Activated gamma-delta T cell (primary cell): ENCODE measurements at places on chromosomes 7 and 10.
A peak's percentile ranks its signal among the peaks of the same experiment; 100 is the strongest.

DNA sequence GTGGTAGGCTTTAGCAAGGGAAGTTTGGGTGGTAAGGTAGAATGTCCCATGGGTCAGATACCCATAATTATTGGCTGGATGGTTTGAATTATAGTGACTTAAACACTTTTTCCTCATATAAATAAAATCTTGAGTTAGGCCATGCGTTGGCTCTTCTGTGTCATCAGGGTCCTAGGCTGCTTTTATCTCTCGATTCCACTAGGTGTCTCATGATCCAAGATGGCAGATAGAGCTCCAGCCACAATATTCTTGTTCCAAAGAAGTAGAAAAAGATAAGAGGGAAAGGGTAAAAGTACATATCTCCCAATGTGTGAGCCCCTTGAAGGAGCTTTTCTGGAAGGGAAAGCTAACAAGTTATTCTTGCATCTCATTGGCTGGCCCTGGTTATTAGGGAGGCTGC is 144.7 kb downstream of the GRK5 start:
- no peak for DNase-seq

GRCh38 chr10:17348501-17349349 is 105.7 kb downstream of the ST8SIA6 start:
- no peak for DNase-seq

- no peak for DNase-seq
These were observed 25.1 kb upstream of the UBE3C start for GRCh38 chr7:157113607-157114006.

GRCh38 chr7:136339464-136339863 is 362.3 kb upstream of the MTPN start:
- no peak for DNase-seq

DNA sequence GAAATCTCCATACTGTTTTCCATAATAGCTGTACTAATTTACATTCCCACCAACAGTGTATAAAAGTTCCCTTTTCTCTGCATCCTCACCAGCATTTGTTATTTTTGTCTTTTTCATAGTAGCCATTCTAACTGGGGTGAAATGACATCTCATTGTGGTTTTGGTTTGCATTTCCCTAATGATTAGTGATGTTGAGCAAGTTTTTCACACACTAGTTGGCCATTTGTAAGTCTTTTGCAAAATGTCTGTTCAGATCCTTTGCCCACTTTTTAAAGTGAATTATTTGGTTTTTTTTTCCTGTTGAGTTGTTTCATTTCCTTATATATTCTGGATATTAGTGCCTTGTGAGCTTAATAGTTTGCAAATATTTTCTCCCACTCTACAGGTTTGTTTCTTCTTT is 101.0 kb upstream of the NFE2L3 start:
- no peak for DNase-seq

DNA sequence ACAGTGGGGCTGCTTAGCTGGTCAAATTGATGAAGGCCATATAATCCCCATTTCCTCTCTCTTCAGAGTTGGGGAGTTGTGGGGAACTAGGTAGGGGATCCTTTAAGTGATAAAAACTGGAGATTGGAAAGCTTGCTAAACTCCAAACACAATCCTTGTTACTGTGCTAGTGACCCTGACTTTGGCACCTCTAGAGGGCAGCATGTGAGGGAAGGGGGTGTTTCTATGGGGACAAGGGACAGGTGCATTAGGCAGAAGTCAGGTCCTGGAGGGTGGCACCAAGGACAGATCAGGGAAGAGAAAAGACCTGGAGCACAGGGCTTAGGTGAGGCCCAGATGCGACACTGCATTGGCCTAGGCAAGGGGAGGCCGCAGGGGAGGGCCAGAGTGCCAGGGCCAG is 66.9 kb downstream of the CDHR3 start:
- no peak for DNase-seq

DNA sequence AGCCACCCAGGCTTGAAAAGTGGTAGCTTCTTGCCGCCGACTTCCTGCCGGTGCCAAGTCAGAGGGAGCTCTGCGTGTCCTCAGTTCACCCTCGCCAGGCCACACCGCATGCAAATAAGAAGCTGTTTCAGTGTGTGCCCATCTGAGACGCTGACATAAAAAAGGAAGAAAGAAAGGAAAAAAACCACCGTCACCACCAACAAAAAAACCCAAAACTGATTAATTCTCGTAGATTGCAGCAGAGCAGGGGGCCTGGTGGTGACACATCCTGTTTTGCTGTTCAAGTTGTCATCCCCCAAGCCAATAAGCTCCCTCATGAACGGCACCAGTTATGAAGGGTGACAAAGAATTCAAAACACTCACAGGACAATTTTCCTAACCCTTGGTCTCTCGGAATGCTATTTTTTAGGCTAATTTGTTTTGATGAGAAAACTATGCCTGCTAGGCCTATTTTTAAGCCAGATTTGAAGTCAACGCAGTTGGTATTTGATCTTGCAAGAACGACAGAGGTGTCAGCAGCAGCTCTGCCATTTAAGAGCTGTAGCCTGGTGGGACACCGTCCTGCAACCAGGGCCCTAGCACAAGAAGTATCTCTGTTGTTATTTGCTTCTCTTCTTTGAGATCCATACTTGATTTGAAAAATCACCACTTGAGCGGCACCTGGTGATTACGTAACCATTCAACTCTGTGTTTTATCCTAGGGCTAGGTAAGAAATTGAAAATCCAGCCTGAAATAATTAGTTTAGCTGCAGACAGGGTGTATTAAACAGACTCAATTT is 145.6 kb downstream of the PFKFB3 start:
- DNase-seq = peak; percentile 26

DNA sequence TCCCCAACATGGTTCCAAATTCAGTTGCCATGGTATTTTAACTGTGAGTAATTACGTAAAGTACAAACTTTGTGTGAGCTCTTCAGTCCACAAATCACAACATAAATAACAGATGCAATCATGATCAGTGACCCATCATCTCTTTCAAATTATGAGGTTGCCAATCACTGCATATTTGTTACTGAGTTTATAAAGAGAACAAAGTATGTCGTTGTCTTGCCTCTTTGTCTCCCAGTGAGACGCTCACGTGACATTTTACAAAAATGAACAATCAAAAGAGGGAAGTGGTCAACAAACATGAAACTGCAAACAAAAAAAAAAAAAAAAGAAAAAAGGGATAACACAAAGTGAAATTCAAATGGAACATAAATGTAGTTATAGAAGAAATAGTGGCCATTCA is 122.7 kb upstream of the PDSS1 start:
- no peak for DNase-seq

DNA sequence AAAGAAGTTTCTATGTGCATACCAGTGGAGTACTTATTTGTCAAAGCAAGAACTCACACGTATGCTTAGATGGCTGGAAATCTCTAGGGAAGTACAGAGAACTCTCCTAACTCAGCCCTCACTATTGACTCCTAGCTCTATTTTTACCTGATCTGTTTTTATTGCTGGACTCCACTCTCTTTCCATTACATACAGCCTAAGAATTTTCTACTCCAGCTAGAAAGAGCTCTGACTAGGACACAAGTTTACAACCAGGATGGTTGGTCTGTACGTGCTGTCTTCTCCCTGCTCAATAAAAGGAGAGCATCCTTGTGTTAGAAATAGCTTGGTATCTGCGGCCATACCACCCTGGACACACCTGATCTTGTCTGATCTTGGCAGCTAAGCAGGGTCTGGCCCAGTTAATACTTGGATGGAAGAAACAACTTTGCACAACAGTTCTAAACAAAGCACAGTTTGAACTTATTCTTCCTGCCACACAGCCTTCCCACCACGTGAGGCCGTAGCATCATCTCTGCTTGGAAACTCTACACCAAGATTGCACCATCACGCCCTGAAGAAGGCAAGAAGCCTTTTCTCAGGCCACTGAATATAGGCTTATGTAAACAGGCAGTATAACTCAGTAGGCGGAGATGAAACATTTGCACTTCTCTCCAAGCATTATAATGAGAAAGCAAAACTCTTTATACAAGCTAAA is 50.7 kb downstream of the KCNMA1 start:
- DNase-seq = no peak

DNA sequence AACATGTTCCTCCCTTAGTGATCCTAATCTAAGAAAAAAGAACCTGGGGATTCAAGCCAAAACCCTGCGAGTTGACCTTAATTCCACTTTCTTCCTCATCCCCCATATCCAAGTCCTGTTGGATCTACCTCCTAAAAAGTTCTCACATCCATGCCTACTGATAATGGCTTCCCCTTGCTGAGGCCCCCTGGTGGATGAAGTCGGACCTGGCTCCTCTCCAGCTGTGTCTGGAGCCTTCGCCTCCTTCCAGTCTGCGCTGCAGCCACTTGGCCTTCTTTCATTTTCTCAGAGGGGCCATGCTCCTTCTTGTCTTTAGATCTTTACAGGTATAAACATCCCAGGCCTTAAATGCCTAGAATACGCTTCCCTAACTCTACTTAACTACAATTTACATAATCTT is 8.1 kb downstream of the PDE1C start:
- DNase-seq = no peak

- DNase-seq = no peak
These were observed at the start of gene CCM2 for GRCh38 chr7:45000093-45001032. Gene CCM2 (plus strand): TSS chr7:45000201. CDS start chr7:45000334, 133 bp downstream.

- no peak for DNase-seq
These were observed 93.6 kb upstream of the COL1A2 start for GRCh38 chr7:94301024-94301586.

- DNase-seq = no peak
These were observed 192.6 kb upstream of the CCDC6 start for GRCh38 chr10:60098677-60099601.

DNA sequence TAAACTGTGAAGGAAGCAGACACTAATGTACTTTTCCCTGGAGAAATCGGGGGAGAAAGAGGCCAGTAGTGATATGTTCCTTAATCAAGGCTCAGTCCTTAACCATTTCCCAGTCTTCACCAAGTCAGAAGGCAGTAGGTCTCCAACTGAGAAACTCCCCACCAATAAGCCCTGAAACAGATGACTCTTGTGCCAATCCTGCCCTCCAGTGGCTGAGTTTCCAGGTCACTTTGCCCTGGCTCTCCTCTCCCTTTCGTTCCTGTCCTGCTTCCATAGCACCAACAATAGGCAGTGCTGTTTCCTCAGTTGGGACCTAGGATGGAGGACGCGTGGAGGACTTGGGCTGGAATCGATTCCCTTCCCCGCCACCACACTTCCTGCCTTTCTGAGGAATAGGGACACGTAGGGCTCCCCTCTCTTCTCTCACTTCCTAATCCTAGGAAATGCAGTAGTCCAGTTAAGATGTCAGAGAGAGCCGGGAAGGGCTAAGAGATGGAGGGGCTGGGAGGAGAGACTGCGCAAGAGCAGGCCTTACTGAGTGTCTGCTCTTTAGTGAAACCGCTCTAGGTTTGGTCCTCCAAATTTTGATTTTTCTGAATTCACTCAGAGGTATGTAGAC is 23.4 kb downstream of the ATOH7 start:
- no peak for DNase-seq

DNA sequence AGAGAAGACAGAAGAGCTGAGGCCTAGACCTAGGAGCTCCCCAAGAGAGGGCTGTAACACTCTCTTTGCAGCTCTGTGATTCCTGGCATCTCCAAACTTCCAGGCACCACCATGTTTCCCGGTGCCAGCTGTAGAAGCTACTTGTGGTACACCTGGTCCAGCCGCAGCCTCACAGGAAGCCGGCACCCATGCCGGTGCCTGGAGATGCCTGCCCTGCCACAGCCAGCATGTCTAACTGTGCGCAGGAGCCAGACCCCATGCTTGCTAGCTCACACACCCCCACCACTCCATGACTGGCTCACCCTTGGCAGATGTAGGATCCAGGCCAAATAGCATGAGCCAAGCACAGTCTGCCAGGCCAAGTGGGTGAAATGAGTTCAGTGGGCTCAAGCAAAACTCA is 211.7 kb upstream of the GNAI1 start:
- DNase-seq = no peak

- no peak for DNase-seq
These were observed 8.3 kb downstream of the RAMP3 start for GRCh38 chr7:45165857-45166256.

GRCh38 chr10:44761076-44761475 is 150.1 kb upstream of the TMEM72 start:
- no peak for DNase-seq

DNA sequence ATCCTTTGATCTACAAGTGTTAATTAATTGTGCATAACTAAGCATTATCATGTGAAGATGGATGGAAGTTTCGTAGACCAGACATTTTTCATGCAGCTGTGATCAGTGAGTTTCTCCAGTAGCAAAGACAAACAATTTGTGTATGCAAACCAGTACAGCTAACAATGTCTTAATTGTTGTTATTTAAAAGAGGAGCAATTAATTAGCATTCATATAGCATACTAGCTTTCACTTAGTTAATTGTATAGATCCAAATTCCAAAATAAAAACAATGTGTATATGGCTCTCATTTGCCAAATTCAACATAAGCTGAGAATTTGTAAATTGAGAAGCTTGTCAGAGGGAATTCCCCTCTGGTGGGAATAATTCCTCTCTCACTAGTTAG is 22.6 kb upstream of the PRKCQ start:
- DNase-seq = no peak

GRCh38 chr7:105796365-105796764 is 80.0 kb downstream of the ATXN7L1 start:
- DNase-seq = no peak

GRCh38 chr7:9125246-9125645 is 691.8 kb downstream of the NXPH1 start:
- no peak for DNase-seq

DNA sequence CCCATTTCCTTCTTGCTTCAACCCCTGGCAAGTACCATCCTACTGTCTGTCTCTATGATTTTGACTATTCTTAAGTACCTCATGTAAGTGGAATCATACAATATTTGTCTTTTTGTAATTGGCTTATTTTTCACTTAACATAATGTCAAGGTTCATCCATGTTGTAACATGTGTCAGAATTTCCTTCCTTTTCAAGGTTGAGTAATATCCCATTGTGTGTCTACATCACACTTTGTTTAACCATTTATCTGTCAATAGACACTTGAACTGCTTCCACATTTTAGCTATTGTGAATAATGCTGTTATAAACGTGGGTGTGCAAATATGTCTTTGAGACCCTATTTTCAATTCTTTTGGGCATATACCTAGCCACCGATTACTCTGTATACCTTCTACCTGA is 14.0 kb upstream of the CDK14 start:
- DNase-seq = no peak
